Stimulated activated CD4-positive, alpha-beta T cell treated with anti-CD3 and anti-CD28 coated beads, TNF-alpha, amount 100 ng/mL, for 24 hours (primary cell): ENCODE measurements at places on chromosomes 7 and 10.

DNA sequence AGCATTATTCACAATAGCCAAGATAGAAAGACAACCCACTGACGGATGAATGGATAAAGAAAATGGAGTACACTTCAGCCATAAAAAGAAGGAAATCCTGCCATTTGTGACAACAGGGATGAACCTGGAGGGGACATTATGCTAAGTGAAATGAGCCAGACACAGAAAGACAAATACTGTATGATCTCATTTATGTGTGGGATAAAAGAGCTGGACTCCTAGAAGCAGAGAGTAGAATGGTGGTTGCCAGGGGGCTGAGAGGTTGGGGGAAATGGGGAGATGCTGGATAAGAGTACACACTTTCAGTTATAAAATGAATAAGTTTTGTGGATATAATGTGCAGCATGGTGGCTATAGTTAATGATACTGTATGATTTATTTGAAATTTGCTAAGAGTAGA, 124.4 kb downstream of the SEC23IP start:
- DNase-seq, result no peak

GRCh38 chr7:141302617-141303016, 228.8 kb downstream of the TMEM178B start:
- DNase-seq, result no peak

GRCh38 chr10:124417895-124418725, 613 bp downstream of the OAT start:
- DNase-seq, result peak; percentile 44

DNA sequence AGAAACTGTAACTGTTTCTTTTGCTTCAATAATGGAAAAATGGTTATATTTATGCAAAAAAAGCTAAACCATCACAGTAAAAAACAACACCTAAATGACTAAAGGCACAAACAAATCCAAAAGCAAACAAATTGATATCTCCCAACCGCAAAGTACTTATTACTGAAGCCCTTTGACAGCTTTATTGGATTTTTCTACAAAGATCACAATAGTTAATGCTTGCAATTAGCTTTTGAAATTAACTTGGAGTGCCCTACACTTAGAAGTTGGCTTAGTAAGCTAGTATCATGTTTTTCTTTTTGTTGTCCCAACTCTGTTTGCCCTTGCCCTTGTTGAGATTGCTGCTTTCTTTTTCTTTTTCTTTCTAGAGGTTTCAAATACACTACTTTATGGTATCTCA, 257.5 kb downstream of the INHBA start:
- no peak for DNase-seq

DNA sequence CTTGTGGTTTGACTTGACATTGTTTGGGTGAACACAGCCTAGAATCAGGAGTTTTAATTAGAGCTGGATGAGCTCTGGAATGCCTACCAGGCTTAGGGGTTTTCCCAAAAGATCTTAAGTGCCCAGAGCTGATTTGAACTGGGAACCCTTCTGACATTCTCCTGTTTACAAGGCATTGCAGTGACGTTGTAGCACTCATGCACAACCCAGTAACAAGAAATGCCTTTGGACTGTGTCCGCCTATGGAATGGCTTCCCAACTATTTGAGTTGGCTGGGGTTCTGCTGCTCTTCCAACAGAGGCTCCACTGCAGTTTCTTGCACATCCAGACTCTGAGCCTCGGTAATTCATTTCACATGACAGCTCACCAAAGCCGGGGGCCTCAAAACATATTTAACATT, 76.7 kb upstream of the MKX start:
- DNase-seq, result no peak

- no peak for DNase-seq
Measured at GRCh38 chr7:108613147-108613948, 43.7 kb downstream of the DNAJB9 start.

DNA sequence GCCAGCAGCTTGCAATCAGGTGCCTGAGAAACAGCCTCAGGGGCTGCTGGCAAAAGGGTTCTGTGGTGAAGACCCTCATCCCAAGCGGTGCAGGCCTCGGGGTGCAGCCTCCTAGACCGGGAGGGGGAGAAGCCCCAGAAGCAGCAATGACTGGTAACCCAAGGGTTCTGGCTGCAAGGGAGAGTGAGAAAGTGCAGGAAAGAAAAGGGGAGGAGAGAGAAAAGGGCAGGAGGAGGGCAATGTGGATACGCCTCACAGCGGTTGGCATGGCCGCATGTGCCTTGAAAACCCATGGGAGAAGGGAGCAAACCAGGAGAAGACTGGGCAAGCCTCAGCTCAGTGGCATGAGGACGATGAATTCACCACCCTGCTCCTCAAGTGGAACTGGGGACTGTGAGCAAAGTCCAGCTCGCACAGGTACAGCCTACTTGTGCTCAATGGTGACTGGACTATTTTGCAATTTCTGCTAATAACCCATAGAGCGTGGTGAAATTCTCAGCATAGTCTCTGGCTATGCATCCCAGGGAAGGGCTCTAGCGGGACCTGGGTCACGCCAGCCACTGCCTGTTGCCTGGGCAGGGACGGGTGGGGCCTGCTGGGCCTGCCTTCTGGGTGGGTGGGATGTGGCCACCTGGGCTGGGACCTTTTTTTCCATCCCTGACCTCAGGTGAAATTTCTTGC, 6.2 kb downstream of the CLRN3 start:
- DNase-seq, result no peak
